ENCODE measurements at places on chromosomes 12 and 14. TPM values are rescaled to one million over a fixed set of nuclear protein-coding genes. Genes with fewer than 3 reads are reported as not detected.

The TMEM63C gene
- total RNA-seq = 2.0 TPM

The IL26 gene
- total RNA-seq = 0.35 TPM

The IGF1 gene
- total RNA-seq = not detected

The SLC7A8 gene
- total RNA-seq = 0.15 TPM

The SNRPF gene
- 22.2 TPM for total RNA-seq

The ZC2HC1C gene
- total RNA-seq = 0.53 TPM

The CLEC2B gene
- 2.3 TPM for total RNA-seq

The TMEM121 gene
- 13.6 TPM for total RNA-seq

The CCDC85C gene
- 9.0 TPM for total RNA-seq

The KRT3 gene
- not detected for total RNA-seq

The HOXC6 gene
- total RNA-seq = 0.35 TPM
